ENCODE measurements at places on chromosomes 1 and 21. TPM values are rescaled to one million over a fixed set of nuclear protein-coding genes. Genes with fewer than 3 reads are reported as not detected.

Gene ICOSLG
- 2.3 TPM for total RNA-seq

Gene BSDC1
- 19.5 TPM for total RNA-seq

Gene LMX1A
- total RNA-seq: not detected

Gene OR2T5
- not detected for total RNA-seq

Gene MATN1
- 0.05 TPM for total RNA-seq

Gene GON4L
- 14.4 TPM for total RNA-seq

Gene SPRR2A
- not detected for total RNA-seq
